Right ventricle myocardium inferior (tissue), 1 donor: ENCODE measurements at places on chromosomes 4 and X. TPM values are rescaled to one million over a fixed set of nuclear protein-coding genes. Genes with fewer than 3 reads are reported as not detected.

Gene SULT1E1
- total RNA-seq, result not detected

Gene TGIF2LX
- not detected for total RNA-seq

- no peak for DNase-seq
Observed at GRCh38 chr4:165834116-165834515, 38.9 kb upstream of the TLL1 start.

GRCh38 chr4:138938366-138938690 is 77.3 kb upstream of the NOCT start:
- no peak for DNase-seq

- DNase-seq, result no peak
Observed at GRCh38 chr4:17173300-17173699, 274.9 kb upstream of the LDB2 start.

DNA sequence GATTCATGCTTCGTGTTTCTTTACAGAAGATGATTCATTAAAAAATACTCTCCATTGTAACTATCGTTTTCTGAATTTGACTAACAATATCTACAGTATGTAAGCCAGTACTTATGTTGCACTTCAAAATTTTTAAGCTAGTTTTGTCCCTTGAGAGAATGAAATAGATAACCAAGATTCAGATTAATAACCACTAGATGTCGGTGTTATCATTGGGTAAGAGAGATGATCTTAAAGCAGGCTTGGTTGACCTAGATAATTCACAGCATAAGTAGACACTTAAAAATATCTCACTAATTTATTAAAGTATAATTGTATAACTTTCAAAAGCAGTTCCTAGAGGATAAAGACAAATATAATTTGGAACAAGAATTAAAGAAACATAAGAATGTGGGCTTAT is 430.9 kb downstream of the C4orf33 start:
- no peak for DNase-seq

GRCh38 chr4:97917115-97917514 is 226.2 kb downstream of the STPG2 start:
- no peak for DNase-seq
